ENCODE measurements at places on chromosomes 1 and 21.
A peak's percentile ranks its signal among the peaks of the same experiment; 100 is the strongest.

DNA sequence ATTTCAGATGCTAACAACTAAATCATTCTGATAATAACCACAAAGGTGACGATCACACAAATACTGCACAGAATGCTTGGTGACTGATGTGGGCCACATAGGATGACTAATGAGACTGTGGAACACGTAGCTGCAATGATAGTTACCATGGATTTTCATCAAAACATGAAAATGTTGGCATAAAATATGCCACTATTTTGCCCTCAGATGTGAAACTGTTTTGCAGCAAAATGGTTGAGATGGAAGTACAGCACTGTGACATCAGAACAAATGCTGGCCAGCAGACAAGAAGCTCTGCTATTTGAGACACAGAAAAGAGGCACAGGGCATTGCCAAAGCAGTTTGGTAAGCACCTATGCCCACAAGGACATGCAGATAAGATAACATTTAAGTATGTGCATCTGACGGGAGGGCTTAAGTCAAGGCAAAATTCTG, 83.8 kb downstream of the NIBAN1 start:
- no peak for DNase-seq

DNA sequence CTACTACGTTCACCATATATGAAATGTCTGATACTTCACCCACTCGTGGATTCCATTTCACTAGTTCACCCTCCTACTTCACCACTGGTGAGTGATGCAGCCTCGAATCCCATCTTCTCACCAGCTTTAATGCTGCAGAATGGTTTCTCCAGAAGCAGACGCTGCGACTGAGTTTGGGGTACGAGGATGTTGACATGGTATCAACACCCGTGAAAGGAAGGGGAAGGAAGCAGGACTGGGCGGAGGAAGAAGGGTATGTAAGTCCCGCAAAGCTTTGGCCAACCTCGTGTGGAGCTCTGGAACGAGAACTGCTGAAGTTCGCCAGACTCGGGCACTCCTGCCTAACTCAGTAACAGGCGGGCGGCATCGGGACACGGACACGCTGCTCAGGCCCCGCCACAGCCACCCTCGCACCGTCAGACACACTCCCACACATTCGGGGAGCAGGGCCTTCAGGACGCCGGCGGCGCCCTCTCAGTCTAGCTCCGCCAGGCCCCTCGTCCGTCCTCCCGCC, 833 bp upstream of the DIP2A start:
- DNase-seq: peak; percentile 14

GRCh38 chr21:17911628-17912027, 92.5 kb upstream of the C21orf91 start:
- no peak for DNase-seq

- no peak for DNase-seq
These were observed 415.4 kb downstream of the TTLL7 start for GRCh38 chr1:83583351-83584014.

- no peak for DNase-seq
These were observed 114.3 kb upstream of the GFI1 start for GRCh38 chr1:92601044-92601443.

DNA sequence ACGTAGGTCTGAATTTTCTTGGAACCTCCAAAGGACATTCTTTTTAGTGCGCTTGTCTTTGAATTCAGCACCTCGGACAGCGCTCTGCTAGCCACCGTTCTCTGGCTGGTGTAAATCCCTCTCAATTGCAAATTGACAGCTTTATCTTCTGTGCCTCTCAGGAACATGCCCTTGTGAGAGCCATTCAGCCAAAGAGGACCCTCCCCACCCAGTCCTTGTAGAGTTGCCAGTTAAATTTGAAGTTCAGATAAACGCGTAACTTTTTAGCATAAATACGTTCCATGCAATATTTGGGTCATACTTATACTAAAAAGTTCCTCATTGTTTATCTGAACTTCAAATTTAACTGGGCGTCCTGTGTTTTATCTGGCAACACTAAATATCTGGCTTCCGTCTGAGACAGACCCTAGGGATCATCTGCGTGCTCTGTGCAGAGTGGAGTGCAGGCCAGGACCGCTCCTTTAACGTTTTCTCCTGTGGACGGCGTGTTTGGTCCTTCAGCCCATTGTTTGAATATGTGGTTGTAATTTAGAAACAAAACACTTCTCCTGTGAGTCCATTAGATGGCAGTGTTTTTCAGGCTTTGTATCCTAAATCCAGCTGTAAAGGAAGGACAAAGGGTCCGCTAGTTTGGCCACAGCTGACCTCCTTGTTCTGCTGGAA, 7.0 kb downstream of the KCNAB2 start:
- DNase-seq: peak; percentile 80

- DNase-seq: no peak
These were observed 3.1 kb upstream of the WNT9A start for GRCh38 chr1:227950735-227951346.

- DNase-seq: no peak
These were observed 42.2 kb downstream of the SLC37A1 start for GRCh38 chr21:42555756-42556438.

- no peak for DNase-seq
These were observed 687.0 kb downstream of the ADGRL2 start for GRCh38 chr1:82487778-82488177.

DNA sequence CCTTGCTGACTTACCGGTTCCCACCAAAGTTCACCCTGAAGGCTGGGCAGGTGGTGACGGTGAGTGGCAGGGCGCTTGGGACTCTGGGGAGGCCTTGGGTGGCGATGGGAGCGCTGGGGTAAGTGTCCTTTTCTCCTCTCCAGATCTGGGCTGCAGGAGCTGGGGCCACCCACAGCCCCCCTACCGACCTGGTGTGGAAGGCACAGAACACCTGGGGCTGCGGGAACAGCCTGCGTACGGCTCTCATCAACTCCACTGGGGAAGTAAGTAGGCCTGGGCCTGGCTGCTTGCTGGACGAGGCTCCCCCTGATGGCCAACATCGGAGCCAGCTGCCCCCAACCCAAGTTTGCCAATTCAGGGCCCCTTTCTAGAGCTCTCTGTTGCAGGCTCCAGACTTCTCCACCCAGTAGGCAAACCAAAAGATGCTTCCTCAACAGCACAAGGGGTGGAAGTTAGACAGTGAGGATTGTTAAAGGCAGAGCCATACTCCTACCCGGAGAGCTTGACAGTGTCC, 16.4 kb upstream of the SEMA4A start:
- DNase-seq: no peak

DNA sequence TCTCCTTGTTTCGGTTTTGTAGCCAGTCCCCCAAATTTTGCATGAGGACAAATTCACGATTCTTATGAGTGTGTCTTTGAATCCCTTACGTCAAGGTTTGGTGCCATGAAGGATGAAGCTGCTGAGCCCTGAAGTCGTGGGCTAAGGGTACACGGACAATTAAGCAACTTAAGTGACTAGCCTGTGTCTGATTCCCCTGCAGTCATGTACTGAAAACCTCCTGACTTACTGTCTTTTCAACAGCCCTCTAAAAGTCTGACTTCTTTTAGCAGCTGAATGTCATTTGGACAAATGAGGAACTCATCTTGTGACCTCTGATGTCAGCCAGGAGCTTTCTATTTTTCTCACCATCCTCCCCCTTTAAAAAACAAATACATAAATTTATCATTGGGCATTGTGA, 27.1 kb upstream of the C1orf105 start:
- no peak for DNase-seq

DNA sequence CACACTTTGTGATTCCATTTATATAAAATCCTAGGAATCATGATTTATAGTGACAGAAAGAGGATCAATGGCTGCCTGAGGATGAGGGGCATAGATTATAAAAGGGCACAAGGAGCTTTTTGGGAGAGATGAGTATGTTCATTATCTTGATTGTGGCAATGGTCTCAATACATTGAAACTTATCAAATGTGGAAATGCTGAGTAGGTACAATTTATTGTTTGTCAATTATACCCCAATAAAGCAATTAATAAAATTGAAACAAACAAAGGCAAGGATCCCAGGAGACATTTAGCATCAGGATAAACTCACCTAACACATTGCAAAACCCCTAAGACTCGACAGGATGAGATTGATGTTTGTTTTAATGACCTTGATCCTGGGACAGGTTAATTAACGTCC, 153.1 kb upstream of the KLHDC7A start:
- DNase-seq: no peak

DNA sequence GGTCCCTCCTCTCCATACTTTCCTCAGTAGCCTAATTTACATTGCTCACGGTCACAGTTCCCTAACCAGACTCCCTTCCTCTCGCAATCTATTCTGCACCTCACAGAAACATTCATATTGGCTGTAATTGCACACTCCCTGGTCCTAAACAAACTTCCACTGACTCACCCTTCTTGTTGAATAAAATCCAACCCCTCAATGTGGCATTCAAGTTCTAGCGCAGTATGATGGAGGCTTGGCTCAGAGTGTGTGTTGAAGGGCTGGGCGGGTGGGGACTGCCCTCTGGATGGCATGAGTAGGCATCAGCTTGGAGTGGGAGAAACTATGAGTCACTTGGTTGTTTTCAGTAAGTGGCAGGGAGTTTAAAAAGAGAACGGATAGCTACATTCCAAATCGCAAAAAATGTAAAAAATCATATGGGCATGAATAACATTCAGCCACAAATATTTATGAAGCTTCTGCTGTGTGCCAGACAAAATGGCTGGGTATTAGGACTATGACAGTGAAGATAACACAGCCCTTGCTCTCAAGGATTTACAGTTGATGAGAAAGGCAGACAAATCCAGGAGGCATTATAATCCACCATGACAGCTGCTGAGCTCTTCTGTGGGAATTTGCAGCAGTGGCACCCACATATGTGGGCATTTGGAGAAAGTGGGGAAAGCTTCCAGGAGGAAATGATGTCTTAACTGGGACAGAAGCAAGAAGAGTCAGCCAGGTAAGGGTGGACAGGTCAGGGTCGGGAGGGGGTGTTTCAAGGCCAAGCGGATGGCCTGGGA, 42.2 kb upstream of the LYST start:
- DNase-seq: no peak

DNA sequence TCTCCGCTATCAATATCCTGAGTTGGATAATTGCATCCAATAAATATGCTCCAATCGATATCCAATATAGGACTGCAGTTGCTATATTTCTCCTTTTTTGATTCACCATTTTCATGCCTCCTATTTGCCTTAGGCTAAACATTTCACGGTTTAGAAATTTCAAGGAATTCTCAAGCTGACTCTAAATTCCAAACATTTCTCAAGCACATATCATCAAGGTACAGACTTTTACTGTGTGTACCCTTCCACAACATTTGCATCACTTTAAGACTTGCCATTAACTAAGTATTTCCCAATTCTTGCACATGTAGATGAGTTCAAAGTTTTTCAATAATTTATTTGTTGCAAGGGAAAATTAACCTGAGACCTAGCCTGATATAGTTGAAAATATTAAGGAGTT, 795.2 kb upstream of the TMPRSS15 start:
- DNase-seq: peak; percentile 17

GRCh38 chr1:87394982-87395381, 66.3 kb downstream of the LMO4 start:
- DNase-seq: peak; percentile 59

- DNase-seq: no peak
These were observed 2.7 kb downstream of the ATF3 start for GRCh38 chr1:212611000-212611948.

GRCh38 chr1:41439234-41439633, 45.2 kb downstream of the EDN2 start:
- no peak for DNase-seq

- no peak for DNase-seq
These were observed 34.9 kb downstream of the AADACL4 start for GRCh38 chr1:12678820-12679219.

DNA sequence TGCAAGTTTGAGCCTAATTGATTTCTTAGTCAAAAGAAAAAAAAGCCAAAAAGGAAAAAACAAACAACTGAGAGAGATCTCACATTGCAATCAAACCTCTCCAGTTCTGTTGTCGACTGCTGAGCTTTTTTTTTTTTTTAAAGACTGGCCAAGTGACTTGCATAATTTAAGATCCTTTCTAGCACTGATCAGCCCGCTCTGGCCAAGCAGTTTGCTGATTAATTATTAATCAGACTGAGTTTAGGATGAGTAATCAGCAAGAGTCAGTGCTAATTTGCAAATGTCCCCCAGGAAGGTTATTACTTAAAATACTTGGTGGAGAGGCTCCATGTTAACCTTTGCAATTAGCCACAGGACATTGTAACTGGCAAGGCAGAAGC, 39.3 kb downstream of the HMGB4 start:
- DNase-seq: peak; percentile 25

- no peak for DNase-seq
These were observed 83.1 kb downstream of the FMN2 start for GRCh38 chr1:240174734-240175133.

GRCh38 chr1:180796897-180797640, 115.6 kb upstream of the KIAA1614 start:
- DNase-seq: no peak

DNA sequence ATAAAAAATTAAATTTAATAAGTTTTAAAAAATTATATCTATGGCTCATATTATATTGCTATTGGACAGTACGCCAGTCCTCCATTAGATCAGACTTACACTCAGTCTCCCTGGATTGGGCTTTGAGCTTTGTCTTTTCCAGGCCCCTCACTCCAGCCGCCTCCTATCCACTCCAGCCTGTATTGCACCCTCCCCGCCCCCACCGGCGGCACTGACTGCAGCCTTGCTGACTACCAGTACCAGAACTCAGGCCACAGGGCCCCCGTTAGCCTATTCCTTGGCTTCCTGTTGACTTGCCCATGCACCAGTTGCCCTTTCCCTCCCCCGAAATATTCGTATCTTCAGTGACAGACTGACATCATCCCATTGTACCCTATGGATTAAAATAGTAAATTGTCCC, 127.9 kb downstream of the CSMD2 start:
- no peak for DNase-seq

DNA sequence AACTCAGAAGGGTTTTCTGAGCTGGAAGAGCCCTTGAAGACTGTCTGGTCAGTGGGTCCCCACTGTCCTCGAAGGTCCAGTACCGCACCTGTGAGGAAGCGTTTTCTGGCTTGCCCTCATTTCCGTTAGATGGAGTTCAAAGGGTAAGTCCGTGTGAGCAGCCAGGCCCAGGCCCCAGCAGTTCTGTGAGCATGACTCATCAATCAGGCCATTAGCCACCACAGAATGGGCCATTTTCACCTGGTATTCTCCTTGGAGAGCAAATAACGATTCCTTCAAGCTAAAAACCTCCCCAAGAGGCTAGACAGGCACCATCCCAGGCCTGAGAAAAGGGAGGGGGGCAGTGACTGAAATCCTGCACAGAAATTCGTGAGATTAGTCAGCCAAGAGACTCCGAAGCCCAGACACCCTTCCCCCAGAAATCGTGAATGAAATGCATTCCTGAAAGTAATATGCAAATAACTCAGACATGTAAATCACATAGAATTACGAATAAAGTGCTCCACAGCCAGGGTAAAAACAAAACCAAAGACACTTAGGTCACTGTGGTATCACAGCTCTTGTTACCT, 66.0 kb downstream of the BCAR3 start:
- no peak for DNase-seq

DNA sequence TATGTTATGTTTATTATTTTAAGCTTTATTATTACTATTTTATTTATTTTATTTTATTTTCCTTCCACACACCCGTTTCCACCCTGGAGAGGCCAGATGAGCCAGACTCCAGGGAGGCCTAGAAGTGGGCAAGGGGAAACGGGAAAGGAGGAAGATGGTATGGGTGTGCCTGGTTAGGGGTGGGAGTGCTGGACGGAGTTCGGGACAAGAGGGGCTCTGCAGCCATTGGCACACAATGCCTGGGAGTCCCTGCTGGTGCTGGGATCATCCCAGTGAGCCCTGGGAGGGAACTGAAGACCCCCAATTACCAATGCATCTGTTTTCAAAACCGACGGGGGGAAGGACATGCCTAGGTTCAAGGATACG, 468 bp upstream of the MX1 start:
- no peak for DNase-seq

GRCh38 chr1:67601955-67602354, 83.0 kb upstream of the GADD45A start:
- DNase-seq: no peak
